ENCODE measurements at places on chromosomes 2 and 18.

- DNase-seq: no peak
These were observed 7.7 kb downstream of the FBXO15 start for GRCh38 chr18:74139888-74140287.

DNA sequence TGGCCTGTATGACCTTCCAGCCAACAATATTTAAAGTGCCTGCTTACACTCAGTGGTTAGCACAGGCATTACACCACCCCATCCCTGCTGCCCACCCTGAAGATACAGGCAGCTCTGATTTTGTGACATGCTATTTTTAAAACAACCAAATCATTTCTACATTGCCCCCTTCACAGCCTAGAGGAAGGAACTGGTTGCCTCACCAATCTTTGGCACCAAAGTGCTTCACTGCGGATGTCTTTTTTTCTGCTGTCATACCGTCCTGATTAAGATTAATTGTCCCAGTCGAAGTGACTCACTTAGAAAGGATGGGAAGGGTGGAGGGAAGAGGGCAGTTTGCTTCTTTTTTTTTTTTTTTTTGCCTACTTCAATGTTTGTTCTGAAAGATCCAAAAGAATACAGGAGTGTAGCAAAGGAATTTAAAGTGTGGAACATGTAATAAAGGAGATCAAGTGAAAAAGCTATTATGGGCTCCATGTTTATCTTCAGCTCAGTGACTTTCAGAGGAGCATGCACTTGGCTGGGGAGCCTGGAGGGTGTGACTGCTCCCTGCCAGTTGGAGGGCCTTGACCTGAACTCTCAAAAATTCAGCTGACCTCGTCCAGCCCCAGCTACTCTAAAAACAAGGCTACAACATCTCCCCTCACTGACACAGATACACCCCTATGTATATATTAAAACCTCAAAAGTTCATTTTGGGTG, 501.1 kb upstream of the TNP1 start:
- no peak for DNase-seq

GRCh38 chr18:76465630-76466409, 29.2 kb downstream of the ZNF516 start:
- no peak for DNase-seq

DNA sequence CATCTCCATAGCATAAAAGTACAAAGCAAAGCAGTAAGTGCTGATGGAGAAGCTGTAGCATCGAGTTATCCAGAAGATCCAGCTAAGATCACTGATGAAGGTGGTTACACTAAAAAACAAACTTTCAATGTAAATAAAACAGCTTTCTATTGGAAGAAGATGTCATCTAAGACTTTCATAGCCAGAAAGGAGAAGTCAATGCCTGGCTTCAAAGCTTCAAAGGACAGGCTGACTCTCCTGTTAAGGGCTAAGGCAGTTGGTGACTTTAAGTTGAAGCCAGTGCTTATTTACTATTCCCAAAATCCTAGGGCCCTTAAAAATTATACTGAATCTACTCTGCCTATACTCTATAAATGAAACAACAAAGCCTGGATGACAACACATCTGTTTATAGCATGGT, 44.0 kb downstream of the METTL8 start:
- no peak for DNase-seq

DNA sequence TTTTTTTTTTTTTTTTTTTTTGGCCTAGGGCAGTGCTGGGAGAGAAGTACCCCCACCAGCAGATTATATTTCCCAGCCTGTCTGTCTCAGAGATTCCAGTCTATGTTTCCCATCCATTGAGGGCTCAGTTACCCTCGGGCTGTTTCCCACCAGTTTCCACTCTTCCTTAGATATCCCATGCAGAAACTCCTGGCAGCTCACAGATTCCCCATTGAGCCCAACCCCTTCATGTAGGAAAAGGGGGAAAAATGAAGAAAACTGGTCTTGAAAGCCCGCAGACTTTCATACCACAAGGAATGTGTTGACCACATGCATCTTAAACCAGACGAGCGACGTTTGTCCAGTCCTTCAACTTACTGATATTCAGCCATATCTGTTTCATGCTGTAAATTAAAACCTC, 15.2 kb downstream of the ASXL3 start:
- no peak for DNase-seq

DNA sequence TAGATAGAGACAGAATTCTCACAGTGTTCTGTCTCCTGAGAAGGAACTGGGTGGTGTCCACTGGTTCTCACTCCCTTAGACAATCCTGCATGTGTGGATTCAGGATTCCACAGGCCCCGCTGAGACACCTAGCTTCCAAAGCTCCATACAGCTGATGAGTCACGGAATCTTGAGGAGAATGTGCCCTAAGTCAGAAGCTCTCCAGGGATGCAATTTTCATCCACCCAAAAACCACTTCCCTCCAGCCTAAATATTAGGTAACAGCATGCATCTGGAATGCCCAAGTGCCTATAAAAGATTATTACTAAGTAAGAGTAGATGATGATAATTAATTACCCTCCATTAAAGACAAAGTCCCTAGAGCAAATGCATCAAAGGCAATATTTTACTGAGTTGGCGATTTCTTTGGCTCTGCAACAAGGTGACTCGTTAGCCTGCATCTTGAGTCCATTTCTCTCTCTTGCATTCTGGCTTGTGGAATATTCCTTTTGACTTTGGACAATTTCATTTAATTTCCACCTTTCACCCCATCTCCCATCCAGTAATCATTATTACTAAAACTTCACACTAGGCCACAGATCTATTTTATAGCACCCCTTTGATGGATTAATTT, 475.1 kb downstream of the TNS1 start:
- no peak for DNase-seq

DNA sequence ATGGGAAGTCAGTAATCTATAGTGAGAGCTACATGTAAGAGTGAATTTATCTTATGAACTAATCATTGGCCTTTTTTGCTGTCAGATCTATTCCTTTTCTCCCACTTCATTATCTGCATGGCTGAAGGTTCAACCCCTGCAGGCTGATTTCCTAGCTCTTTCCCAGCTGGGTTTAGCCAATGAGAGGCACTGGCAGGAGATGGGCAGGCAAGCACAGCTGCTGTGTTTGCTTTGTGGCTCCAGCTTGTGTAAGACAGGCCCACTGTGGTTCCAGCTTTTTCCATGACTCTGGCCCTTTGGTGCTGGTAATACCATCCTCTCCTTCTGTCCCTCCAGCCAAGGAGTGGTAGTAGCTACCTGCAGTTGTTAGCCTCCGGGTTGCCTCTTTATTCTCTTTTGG, 248.8 kb downstream of the PLCL1 start:
- no peak for DNase-seq

GRCh38 chr2:167423731-167424130, 535.5 kb downstream of the XIRP2 start:
- DNase-seq: no peak

DNA sequence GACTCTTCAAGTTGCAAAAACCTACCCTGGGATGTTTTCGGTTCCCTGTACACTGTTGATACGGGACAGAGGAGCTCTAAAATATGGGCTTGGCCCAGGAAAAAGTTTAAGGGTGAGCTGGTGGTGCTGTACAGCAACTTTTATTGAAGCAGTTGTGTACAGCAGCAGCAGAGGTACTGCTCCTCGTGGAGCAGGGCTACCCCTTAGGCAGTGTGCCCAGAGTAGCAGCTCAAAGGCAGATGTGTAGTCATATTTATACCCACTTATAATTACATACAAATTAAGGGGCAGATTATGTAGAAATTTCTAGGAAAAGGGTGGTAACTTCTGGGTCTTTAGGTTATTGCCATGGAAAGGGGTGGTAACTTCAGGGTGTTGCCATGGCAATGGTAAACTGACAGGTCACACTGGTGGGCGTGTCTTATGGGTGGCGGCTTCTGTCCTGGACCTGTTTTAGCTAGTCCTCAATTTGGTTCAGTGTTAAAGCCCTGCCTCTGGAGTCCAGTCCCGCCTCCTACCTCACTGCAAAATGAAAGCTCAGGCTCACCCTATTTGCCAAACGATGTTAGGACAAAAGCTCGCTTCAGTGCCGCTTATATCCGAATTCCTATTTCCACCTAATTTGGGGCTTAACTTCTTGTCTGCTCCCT, 203.2 kb downstream of the ETAA1 start:
- no peak for DNase-seq

GRCh38 chr2:70442301-70443077, 111.1 kb downstream of the TGFA start:
- DNase-seq: no peak

DNA sequence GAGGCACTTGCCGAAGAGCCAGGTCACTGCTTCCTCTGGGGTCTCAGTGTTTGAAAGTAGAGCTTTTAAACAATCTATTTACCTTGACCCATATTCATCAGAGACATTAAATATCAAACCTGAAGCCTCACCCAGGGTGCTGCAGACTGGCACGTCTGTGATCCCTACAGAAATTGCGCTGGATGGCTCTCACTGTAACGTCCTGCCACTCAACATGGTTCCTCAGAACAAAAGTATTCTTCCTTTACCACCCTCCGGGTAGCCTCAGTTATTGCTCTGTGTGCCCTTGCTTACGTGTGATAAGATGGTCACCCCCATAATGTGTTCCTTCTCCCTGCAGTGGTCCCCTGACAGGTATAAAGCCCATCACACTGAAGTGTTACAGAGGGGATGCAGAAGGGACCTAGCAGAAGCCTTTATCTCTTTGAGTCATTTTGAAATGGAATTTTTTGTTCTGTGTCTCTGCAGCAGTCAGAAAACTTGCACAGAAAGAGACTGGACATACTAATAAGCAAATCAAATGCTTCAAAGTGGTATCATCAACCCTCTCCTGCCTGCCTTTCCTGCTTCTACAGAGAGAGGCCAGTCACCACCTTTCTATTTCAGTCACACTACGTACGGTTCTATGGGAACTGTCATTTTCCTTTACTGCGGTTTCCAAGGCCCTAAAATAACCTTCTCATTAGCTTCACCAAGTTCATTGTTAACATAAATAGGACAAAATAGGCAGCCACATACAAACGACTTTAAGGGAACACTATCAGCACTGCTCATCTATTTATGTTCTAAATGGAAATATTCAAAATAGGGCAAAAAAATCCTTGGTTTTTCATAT, 86.8 kb downstream of the METTL8 start:
- no peak for DNase-seq

- DNase-seq: no peak
These were observed 78.0 kb downstream of the PTPN4 start for GRCh38 chr2:119837759-119838158.

GRCh38 chr2:62475172-62476011, 30.6 kb downstream of the TMEM17 start:
- DNase-seq: no peak

Data from stimulated activated CD8-positive, alpha-beta memory T cell treated with anti-CD3 and anti-CD28 coated beads, Interleukin-15, amount 100 ng/mL, for 24 hours (primary cell).